ENCODE measurements at places on chromosomes 4 and X.

DNA sequence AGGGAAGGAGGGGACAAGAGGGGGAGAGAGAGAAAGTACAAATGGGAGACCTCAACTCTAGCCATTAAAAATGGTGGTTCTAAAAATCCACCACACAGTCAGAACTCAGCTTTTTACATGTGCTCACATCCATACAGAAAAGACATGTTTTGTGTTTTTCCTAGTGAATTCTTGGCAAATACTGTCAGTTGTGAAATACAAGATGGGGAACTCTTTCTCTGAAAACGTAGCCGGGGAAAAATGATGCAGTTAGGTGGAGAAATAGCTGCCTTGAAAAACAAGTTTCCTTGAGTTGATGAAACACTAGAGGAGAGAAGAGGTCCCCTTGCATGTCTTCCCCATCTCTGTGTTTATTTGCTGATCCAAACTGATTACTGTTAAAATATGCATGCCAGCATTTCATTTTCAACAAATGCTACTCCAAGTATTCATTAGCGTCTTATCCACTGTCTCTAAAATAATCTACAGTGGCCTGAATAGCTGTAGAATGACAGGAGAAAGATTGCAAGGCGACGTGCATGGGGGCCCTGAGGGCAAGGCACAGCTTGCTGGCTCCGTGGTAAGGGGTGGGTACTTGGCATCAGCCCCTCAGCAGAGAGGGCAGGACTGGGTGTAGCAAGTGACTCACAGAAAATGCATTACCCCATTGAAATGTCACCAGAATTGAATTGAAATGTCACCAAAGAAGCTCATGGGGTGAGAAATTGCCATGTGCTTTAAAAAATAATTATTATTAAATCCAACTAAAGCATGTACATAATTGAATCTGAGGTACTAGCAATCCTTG lies 48.1 kb upstream of the TBL1X start:
- no peak for DNase-seq

GRCh38 chr4:2141762-2142451 lies 82.8 kb downstream of the NAT8L start:
- DNase-seq, result no peak

GRCh38 chr4:185139736-185140135 lies 3.3 kb upstream of the SLC25A4 start:
- DNase-seq, result no peak

GRCh38 chrX:128927363-128927762 lies 595.9 kb downstream of the SMARCA1 start:
- no peak for DNase-seq

DNA sequence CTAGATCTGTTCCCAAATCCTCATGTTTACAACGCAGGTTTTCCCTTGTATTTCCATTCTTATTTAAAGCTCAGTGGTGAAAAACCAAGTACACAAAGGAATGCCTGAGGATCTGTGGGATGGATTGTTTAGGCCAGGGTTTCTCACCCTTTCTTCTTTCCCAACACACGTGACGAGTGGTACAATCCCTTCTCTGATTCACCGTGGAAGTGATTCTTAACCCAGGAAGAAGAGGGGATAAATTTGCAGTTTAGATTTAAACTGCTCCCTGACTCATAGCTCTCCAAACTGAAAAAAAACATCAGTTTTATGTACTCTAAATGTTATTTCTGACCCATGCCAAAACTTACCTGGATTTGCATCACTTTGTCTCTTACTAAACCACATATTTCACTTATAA lies 17.0 kb downstream of the PAQR3 start:
- no peak for DNase-seq

GRCh38 chr4:99383833-99384392 lies 31.4 kb upstream of the ADH1C start:
- peak; percentile 42 for DNase-seq

- no peak for DNase-seq
These were observed 273.1 kb upstream of the ARSJ start for GRCh38 chr4:114252499-114252898.

DNA sequence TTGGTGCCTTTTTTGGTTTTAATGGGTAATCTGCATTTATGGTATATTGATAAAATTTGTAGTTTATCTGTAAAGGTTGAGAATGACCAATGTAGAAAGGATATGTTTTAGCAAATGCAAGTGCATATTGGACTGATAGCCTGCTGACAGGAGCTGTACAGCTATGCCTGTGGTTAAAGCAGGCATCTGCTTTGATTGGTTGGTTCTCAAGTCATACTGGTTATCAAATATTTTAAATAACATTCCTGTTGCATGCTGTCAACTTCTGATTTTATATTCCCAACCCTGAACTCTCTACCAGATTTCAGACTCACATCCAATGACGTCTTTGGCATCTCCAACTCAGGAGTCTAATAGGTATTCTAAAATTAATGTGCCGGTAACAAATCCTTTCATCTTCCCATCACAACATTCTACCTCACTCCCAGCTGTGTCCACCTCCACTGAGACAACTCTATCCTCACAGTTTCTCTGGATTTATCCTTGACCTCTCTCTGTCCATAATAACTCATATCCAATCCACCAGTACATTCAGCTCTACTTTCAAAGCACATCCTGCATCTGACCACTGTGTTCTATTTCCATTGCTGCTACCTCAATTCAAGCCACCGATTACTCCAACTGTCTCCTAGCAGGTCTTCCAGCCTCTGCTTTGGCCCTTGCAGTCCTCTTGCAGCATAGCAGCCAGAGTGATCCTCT lies 125.7 kb downstream of the CAMK2D start:
- DNase-seq, result no peak

- DNase-seq, result no peak
These were observed 54.1 kb downstream of the SYTL5 start for GRCh38 chrX:38060331-38060878.

DNA sequence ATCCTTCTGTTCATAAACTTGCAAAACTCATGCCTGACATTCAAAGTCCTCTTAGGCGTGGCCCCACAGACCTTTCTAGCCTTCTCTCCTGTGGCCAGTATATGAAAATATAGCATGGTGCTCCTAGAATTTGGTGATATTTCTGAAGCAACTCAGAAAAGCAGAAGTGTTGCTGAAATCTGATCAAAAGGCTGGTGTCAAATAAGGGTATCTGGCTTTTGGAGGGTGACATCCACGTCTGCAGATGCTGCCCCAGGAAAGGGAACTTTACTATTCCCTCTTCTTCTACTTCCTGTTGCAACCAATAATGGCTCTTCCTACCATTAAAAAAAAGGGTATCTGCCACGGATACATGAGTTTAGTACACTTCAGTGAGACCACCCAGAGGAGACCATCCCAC lies 83.9 kb upstream of the RPS6KA3 start:
- no peak for DNase-seq

- no peak for DNase-seq
These were observed 20.3 kb downstream of the ATP8A1 start for GRCh38 chr4:42636645-42636949.

DNA sequence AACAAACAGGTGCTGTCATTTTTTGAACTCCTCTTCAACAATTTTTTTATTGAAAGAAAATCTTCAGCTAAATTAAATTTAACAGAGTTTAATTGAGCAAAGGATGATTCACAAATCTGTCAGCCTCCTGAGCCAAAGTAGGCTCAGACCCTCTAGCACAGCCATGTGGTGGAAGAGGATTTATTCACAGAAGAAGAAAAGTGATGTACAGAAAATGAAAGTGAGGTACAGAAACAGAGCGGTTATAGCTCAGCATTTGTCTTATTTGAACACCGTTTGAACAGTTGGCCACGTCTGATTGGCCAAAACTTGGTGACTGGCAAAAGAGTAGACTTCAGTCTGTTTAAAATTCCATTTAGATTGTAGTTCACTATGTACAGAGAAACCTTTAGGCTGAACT lies 217.3 kb downstream of the SPANXN1 start:
- DNase-seq, result no peak

Data from brain pericyte (primary cell).